ENCODE measurements at places on chromosomes 2 and 18.
A peak's percentile ranks its signal among the peaks of the same experiment; 100 is the strongest.

DNA sequence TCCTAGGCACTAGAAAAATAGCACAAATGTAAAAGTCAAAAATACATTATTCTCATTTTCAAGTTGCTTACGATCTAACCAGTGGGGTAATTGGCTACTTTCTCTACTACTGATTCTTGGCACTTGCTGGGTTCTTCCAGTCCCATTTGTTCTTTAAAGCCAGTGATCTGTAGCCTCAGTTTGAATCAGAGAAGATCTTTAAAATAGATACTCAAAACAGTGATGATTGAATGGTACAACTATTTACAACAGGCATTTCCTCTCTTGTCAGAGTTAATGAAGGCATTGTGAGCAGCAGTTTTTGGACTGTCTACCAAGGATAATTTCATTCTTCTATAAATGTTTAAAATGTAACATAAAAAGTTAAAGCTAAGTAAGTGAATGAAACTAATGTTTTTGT is 128.3 kb upstream of the FSIP2 start:
- no peaks in the 10 kb centered on the region for H3K36me3 ChIP-seq
- H3K4me3 ChIP-seq, result no peak overlapping the region
- no peak for DNase-seq
- H3K4me1 ChIP-seq, result no peaks in the 10 kb centered on the region

- no peak for DNase-seq
- peak overlapping the region; percentile 3 for H3K27ac ChIP-seq
- no peaks in the 10 kb centered on the region for H3K4me1 ChIP-seq
- no peaks in the 10 kb centered on the region for H3K36me3 ChIP-seq
These were observed 8.5 kb upstream of the AGAP1 start for GRCh38 chr2:235485362-235485761.

GRCh38 chr2:225895126-225895525 is 495.6 kb downstream of the NYAP2 start:
- H3K36me3 ChIP-seq, result no peaks in the 10 kb centered on the region
- no peaks in the 10 kb centered on the region for H3K27me3 ChIP-seq
- H3K4me1 ChIP-seq, result no peaks in the 10 kb centered on the region
- no peak overlapping the region for H3K27ac ChIP-seq
- no peak for DNase-seq
- no peak overlapping the region for H3K4me3 ChIP-seq

DNA sequence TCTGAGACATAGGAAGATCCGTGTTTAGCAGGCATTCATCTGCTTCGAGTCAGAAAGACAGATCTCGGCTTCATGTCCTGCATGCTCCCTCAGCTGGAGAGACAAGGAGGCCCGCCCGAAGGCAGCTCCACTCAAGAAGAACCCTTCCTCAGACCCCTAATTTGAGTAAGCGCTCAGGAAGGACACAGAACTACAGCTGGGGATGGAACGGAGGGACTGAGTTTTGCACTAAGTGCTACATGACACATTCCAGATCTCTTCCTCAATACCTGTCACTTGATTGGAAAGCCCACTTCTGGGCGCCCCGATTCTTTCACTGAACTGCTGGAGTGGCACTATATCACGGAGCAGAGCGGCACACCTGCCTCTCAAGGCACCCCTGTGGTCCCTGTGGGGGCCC is 185.6 kb upstream of the PXDN start:
- no peaks in the 10 kb centered on the region for H3K36me3 ChIP-seq
- H3K4me3 ChIP-seq, result no peak overlapping the region
- no peaks in the 10 kb centered on the region for H3K4me1 ChIP-seq
- no peak overlapping the region for H3K27ac ChIP-seq

- no peaks in the 10 kb centered on the region for H3K27me3 ChIP-seq
- no peak overlapping the region for H3K4me3 ChIP-seq
- H3K36me3 ChIP-seq, result no peaks in the 10 kb centered on the region
These were observed 227.1 kb downstream of the ANAPC1 start for GRCh38 chr2:111656894-111657293.

GRCh38 chr2:53093355-53093754 is 674.2 kb upstream of the CHAC2 start:
- no peaks in the 10 kb centered on the region for H3K36me3 ChIP-seq
- no peak for DNase-seq
- no peaks in the 10 kb centered on the region for H3K27me3 ChIP-seq
- no peaks in the 10 kb centered on the region for H3K4me1 ChIP-seq
- H3K27ac ChIP-seq, result no peak overlapping the region

DNA sequence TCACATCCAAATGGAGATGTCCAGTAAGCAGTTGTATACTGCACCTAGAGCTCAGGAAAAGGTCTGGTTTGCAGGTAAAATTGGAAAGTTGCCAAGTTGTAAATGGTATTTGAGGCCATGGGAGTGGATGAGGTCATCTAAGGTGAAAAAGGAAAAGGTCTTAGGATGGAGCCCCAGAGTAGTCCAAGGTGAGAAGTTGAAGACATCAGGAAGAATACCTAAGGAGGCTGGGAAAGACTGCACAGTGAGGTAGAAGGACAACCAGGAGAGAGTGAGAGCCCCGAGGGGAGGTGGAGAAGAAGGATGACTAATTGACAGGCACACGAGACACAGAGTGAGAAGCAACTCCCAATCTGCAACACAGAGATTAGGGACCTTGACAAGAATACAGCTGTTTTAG is 10.7 kb downstream of the DPP4 start:
- H3K4me1 ChIP-seq, result peaks cover 31% of the 10 kb centered on the region
- H3K36me3 ChIP-seq, result no peaks in the 10 kb centered on the region
- no peaks in the 10 kb centered on the region for H3K27me3 ChIP-seq
- no peak for DNase-seq
- peak overlapping the region; percentile 18 for H3K4me3 ChIP-seq

- no peak overlapping the region for H3K27ac ChIP-seq
These were observed 815.8 kb upstream of the ID2 start for GRCh38 chr2:7866104-7866503.

DNA sequence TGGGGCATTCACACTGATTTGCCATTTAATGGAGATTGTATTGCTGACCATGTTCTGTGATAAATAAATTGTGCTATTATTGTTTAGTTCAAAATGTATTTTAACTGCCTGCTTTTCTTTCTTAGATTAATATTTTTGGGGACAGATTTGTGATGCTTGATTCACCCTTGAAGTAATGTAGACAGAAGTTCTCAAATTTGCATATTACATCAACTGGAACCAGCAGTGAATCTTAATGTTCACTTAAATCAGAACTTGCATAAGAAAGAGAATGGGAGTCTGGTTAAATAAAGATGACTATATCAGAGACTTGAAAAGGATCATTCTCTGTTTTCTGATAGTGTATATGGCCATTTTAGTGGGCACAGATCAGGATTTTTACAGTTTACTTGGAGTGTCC is 1.8 kb downstream of the DNAJC10 start:
- H3K36me3 ChIP-seq, result no peaks in the 10 kb centered on the region
- H3K27ac ChIP-seq, result no peak overlapping the region
- no peaks in the 10 kb centered on the region for H3K27me3 ChIP-seq
- no peak for DNase-seq

DNA sequence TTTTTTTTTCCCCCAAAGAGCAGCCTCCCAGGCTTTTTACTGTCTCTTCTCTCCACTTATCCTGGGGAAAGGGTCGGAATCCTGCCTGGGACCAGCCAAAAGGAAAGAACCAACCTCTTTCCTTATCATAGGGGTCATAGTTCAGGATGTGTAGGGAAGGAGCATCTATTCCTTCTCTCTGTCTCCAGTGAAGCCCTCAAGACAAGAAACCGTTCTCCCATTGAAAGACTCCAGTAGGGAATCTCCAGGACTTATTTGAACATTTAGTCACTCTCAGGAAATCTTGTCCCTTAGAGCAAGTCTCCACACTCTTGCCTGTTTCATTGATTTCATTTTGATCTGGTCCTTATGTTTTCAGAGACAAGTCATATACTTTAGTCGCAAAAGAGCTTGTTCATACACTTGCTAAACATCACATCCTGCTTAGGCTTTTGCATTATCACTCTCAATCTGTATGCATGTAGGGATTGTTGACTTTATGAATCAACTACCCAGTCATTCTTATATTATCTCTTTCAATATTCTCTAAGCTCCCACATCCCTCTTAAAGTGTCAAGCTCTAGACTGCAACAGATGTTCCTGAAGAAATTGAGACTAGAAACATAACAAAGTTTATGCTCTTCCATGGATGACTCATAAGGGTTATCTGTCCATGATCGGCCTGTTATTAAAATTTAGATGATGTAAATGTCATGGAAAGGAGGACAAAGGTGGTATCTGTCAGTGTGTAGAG is 116.2 kb upstream of the ST6GAL2 start:
- no peak for DNase-seq
- H3K27ac ChIP-seq, result no peak overlapping the region
- H3K27me3 ChIP-seq, result no peaks in the 10 kb centered on the region
- no peak overlapping the region for H3K4me3 ChIP-seq
- no peaks in the 10 kb centered on the region for H3K4me1 ChIP-seq
- no peaks in the 10 kb centered on the region for H3K36me3 ChIP-seq

DNA sequence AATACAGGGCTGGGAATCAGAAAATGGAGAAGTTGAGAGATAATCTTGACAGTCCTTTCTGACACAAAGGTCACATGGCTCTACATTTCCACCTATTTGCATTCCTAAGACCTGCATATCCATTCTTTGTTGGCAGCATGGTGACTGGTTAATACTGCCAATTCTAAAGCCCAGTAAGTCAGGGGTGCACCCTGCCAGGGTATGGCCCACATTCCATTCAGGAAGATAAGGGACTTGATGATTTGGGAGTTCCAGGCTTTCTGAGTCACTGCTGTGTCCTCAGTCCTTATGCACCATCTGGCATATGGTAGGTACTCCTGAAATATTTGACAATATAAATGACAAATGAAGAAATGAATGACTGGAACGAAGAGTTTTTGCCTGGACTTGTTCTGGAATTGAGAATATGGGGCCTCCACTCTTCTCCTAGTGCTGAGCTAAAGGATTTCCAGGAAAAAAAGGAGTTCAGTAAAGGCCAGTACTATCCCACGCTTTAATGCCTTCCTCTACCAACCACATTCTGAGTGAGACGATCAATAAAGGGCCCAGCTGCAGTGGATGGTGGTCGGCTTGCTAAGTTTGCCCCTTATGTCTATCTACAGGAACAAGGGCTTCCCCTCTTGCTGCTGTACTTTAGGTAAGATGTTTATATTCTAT is 31.7 kb upstream of the EIF2AK3 start:
- H3K4me3 ChIP-seq, result no peak overlapping the region
- H3K27me3 ChIP-seq, result no peaks in the 10 kb centered on the region
- no peaks in the 10 kb centered on the region for H3K4me1 ChIP-seq
- no peak for DNase-seq

DNA sequence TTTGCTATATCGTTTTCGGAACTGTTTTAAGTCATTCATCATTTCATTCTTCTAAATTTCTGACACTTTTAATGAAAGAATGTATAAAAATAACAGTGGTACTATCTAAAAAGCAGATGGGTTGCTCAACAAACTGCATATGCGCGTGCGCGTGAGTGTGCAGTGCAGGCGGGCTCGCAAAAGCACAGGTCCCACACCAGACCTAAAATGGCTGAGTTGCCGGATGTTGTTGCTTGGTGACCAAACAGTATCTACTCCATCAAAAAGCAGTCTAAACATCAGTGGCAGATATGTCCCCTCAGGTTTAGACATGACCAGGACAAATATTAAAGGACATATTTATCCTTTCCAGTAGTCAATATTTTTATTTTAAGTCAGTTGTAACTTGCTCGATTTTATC is 5.1 kb downstream of the NOL4 start:
- H3K27me3 ChIP-seq, result no peaks in the 10 kb centered on the region
- H3K36me3 ChIP-seq, result no peaks in the 10 kb centered on the region
- H3K4me1 ChIP-seq, result no peaks in the 10 kb centered on the region
- no peak overlapping the region for H3K4me3 ChIP-seq
- H3K27ac ChIP-seq, result no peak overlapping the region

GRCh38 chr18:48703028-48703386 is 164.2 kb downstream of the CTIF start:
- H3K36me3 ChIP-seq, result no peaks in the 10 kb centered on the region
- H3K4me3 ChIP-seq, result no peak overlapping the region
- H3K27me3 ChIP-seq, result no peaks in the 10 kb centered on the region
- DNase-seq, result no peak

- no peak overlapping the region for H3K4me3 ChIP-seq
- H3K4me1 ChIP-seq, result no peaks in the 10 kb centered on the region
- no peak overlapping the region for H3K27ac ChIP-seq
- DNase-seq, result no peak
- H3K27me3 ChIP-seq, result no peaks in the 10 kb centered on the region
- no peaks in the 10 kb centered on the region for H3K36me3 ChIP-seq
These were observed 848.8 kb upstream of the KLHL29 start for GRCh38 chr2:22536133-22536532.

DNA sequence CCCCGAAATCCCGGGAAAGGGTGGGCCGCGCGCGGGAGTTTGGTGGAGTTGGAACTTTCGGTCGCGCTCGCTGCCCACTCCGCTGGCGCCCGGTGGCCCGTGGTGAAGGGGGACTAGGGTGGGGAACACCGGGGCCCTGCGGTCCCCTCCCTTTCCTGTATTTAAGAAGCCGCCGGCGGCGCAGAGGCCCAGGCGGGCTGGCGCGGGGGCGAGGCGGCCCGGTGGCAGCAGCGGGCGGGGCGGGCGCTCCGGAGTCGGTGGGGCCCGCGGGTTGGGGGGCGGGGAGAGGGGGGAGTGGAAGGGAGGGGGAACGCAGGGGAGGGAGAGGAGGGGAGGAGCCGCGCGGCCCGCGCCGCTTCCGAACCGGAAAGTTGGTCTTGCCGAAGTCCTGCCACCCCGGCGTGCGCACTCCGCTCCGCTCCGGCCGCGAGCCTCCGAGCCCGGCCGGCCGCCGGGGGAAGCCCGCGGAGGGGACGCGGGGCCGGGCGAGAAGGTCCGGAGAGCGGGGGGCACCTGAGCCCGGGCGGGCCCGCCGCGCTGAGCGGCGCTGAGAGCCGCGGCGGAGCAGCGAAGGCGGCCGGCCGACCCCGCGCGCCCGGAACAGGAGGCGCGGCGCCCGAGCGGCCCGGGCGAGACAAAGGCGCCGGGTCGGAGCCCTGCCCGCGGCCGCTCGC is 425 bp upstream of the SALL3 start:
- no peak for DNase-seq
- no peak overlapping the region for H3K4me3 ChIP-seq
- H3K4me1 ChIP-seq, result no peaks in the 10 kb centered on the region
- H3K36me3 ChIP-seq, result no peaks in the 10 kb centered on the region
- no peak overlapping the region for H3K27ac ChIP-seq
- peaks cover 28% of the 10 kb centered on the region for H3K27me3 ChIP-seq

DNA sequence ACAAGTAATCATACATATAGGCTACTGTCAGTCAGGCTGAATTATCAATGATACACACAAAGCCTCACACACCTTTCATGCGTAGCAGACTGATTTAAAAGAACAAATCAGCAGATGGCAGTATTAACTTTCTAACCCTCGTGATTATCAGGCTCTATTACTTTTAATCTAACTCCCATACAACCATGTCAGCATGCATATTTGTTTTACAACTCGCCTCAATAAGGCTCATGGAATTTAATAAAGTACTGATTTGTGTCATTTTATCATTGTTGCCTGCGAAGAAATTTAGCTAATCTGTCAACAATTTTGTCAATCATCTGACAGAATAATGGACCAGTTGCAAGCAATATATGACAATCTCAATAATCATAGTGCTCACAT is 82.8 kb downstream of the SLC25A12 start:
- no peak overlapping the region for H3K27ac ChIP-seq
- H3K4me1 ChIP-seq, result no peaks in the 10 kb centered on the region
- peak; percentile 3 for DNase-seq
- no peak overlapping the region for H3K4me3 ChIP-seq

Measured in CD8-positive, alpha-beta memory T cell (primary cell).